SK-MEL-5 (cell line): ENCODE measurements at places on chromosomes 4 and X. TPM values are rescaled to one million over a fixed set of nuclear protein-coding genes. Genes with fewer than 3 reads are reported as not detected.

Gene EPGN
- total RNA-seq = not detected in 2 replicates

- no peak for DNase-seq
These were observed 1.2 kb downstream of the ATP6AP1 start for GRCh38 chrX:154429711-154430110.

GRCh38 chr4:145829629-145830395 is 108.8 kb downstream of the ZNF827 start:
- no peak for DNase-seq

Gene DIPK2B
- total RNA-seq = not detected in 2 replicates

Gene MMRN1
- 0.16 and 0.29 TPM in 2 replicates for total RNA-seq

DNA sequence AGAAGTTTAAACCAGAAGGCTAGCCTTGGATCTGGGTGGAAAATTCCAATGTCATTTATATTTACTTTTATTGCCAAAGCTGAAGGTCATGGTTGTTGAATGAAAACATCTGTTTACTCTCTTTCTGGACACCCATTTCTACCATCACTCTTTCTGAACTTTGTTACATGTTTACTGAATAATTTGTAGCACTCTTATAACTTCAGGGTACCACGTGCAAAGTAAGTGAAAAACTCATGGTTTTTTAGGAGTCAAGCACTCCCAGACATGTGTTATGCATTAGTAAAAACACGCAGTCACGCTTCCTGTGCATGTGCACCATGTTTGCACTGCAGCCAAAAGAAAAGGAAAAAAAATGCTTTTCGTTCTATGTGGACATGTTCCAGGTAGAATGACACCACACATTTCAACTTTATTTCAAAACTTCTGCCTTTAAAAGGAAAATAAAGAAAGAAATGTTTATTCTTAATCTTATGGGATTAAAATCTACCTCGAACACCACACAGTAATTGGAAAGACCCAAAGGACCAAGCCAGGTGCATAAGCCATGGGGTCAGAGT is 31.4 kb upstream of the ADH1C start:
- no peak for DNase-seq

DNA sequence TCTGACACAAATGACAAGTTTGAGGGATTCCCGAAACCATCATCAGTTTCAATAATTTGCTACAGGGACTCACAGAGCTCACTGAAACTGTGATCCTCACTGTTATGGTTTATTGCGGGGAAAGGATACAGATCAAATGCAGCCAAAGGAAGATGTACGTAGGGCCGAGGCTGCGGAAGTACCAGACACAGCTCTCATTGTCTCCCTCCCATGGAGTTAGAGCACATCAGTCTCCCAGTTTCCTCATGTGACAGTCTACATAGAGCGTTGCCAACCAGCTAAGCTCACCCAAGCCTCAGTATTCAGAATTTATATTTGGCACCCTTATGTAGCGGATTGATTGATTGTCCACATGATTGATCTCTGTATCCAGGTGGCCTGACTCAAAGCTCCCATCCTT is 137.8 kb upstream of the TENM3 start:
- peak; percentile 82 for DNase-seq

Gene TCEAL7
- not detected in 2 replicates for total RNA-seq

DNA sequence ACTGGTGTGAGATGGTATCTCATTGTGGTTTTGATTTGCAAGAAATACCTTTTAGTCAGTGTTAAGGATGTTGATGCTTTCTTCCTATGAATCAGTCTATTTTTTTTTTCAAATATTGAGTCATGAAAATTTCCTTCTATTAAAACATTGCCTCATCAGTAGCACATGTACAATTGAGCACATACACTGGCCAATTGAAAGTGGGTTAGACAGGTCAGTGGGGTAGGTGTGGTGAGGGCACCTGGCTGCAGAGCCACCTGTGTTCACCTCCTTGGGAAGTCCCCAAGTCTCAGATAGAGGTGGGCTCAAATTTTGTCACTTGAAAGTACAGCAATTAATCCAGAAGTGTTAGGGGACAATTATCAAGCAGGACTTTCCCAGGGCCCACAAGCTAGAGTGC is 243.7 kb downstream of the SPRY1 start:
- DNase-seq = no peak

DNA sequence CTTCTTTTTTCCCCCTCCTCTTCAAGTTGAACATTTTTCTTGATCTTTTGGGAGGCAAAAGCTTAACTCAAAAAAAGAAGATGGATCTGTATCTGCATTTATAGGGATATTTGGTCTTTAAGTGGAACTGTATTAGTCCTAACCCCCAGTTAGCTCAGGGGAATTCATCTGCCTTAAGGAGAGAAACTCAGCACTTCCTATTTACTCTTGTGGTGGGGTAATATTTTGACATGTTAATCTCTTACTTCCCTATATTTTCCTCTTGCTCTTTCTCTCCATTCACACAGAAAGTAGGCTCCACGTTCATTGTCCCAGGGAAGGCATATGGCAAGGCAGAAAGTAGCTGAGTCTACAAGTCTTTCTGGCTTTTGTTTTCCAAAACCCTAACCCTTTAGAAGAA is 5.3 kb downstream of the LRRC66 start:
- no peak for DNase-seq

GRCh38 chrX:119790977-119791436 is 423 bp downstream of the RPL39 start:
- DNase-seq = peak; percentile 35

DNA sequence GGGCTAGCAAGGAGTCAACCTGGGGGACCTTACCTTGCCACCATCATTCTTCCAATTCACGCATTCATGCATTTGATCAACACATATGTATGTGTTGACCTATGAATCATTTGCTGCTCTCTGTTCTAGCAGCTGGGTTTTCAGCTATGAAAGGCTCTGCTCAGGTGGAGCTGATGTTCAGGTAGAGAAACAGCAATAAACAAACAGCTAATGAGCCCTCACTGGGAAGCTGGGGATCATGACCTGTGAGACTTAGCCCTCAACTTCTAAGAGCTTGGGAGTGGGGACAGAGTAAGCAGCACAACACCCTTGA is 1.6 kb upstream of the OTOP1 start:
- DNase-seq = no peak

DNA sequence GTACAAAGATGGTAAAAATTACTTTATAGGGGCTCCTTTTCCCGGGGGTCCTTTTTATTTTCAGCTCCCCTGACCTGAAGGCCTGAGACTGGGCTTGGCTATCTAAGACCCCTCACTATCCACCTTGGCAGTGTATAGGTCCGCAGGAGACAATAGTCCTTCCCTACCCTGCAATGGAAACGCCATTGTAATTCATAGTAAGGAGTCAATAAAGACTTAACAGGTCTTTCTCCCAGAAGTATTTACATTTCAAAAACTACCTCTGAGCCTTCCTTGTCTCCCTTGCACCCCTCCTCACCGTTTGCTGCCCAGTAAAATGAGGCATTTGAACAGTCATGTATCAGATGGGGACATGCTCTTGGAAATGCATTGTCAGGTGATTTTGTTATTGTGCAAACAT is 401.2 kb upstream of the CNKSR2 start:
- DNase-seq = no peak

Gene FAAH2
- total RNA-seq = not detected in 2 replicates

DNA sequence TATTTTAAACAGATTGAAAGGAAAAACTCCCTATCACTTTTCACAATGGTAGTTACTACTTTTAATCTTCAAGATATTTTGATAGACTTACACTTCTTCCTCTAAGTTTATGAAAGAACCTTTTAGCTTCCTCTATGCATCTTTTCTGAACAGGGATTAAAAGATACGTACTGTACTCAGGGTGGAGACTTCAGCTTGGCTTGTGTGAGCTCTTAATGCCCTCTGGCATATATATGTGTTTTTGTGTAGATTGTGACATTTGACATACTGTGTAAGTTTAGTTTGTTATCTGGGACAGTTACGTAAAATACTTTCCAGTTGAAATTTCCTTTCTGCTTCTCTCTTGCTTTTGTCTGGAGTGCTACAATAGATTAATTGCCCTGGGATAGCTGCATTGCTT is 109.3 kb upstream of the NUDT6 start:
- DNase-seq = no peak

DNA sequence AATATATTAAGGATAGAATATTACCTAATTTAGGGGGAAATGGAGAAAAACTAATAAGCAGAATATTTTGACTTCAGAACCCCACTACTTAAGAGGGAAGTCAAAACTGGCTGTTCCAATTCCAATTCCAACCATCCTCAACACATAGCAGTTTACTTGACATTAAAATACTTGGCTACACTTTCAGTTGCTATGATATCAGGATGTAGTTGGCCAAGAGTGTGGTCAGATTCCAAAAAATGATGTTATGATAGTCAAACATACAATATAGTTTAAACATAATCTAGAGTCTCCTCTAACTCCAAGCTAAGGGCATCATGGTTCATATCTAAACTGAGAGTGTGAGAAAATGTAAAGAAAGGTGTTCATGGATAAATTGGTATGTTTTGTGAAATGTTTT is 16.5 kb upstream of the SMIM14 start:
- no peak for DNase-seq

GRCh38 chrX:82961129-82961528 is 547.0 kb upstream of the POU3F4 start:
- DNase-seq = peak; percentile 47

Gene UGT2B10
- total RNA-seq = not detected in 2 replicates

Gene DMRTC1
- total RNA-seq = not detected in 2 replicates

Gene SPANXN2
- total RNA-seq = not detected in 2 replicates

- no peak for DNase-seq
These were observed 31.5 kb downstream of the KLHL8 start for GRCh38 chr4:87188932-87189331.

DNA sequence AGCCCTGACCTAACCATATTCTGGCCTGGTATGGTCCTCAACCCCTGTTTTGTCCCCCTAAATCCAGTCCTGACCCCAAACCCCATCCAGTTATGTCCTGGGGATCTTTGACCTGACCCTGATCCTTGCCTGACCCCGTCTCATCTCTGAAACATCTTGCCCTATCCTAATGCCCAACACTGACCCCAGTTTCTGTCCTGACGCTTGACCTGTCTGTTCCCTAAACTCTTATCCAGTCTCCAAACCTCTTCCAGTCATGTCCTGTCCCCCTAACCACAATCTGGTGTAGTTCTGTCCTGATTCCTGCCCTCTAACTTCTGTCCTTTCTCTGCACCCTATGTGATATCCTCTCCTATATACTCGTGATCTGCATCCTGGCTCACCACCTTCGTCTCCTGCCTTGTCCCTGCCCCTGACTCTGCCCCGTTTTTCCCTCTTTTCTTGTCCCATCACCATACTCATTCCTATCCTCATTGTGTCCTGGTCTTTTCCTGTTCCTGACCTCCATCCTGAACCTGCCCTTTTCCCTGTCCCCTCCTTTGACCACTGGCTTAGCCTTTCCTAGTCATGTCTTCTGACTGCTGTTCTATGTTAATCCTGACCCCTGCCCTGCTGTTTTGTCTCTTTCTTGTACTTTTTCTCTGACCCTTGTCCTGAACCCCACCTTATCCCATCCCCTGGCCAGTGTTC is 4.6 kb upstream of the CCDC120 start:
- DNase-seq = no peak

Gene ADGRL3
- 0.08 and 1.0 TPM in 2 replicates for total RNA-seq

GRCh38 chr4:188949596-188949995 is 810.4 kb downstream of the TRIML1 start:
- DNase-seq = no peak

Gene STK26
- total RNA-seq = 23.8 and 30.1 TPM in 2 replicates

GRCh38 chr4:76055016-76055415 is 19.1 kb upstream of the CXCL11 start:
- no peak for DNase-seq

DNA sequence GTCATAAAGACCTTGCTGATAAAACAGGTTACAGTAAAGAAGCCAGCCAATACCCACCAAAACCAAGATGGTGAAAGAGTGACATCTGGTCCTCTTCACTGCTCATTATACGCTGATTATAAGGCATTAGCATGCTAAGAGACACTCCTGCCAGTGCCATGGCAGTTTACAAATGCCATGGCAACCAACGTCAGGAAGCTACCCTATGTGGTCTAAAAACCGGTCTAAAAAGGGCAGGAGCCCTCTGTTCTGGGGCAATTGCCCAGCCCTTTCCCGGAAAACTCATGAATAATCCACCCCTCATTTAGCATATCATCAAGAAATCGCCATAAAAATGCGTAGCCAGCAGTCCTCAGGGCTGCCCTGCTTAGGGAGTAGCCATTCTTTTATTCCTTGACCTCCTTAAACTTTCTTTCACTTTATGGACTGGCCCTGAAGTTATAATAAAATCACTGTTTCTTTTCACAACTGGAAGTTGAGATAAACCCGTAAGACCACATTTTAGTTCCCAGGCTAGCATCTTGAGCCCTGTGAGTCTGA is 260.5 kb upstream of the FAT1 start:
- DNase-seq = no peak

Gene RIPPLY1
- not detected in 2 replicates for total RNA-seq

- DNase-seq = no peak
These were observed 17.2 kb downstream of the RHOH start for GRCh38 chr4:40214038-40214437.

Gene MTMR1
- 15.7 and 17.8 TPM in 2 replicates for total RNA-seq

- DNase-seq = peak; percentile 60
These were observed 27.2 kb downstream of the HTR2C start for GRCh38 chrX:114611018-114611619.

Gene PAGE5
- 18.9 and 23.7 TPM in 2 replicates for total RNA-seq

Gene KIAA1210
- 0.05 and 0.08 TPM in 2 replicates for total RNA-seq

Gene SEC24B
- 13.6 and 15.3 TPM in 2 replicates for total RNA-seq

GRCh38 chr4:13876131-13876530 is 248.6 kb upstream of the BOD1L1 start:
- DNase-seq = no peak

Gene TMEM31
- total RNA-seq = not detected in 2 replicates
